ENCODE measurements at places on chromosomes 5 and 9. TPM values are rescaled to one million over a fixed set of nuclear protein-coding genes. Genes with fewer than 3 reads are reported as not detected.

GRCh38 chr9:129209109-129209508 lies 31.0 kb upstream of the IER5L start:
- H3K27ac ChIP-seq, result no peak overlapping the region
- H3K36me3 ChIP-seq, result no peaks in the 10 kb centered on the region
- no peak for DNase-seq
- H3K27me3 ChIP-seq, result no peaks in the 10 kb centered on the region

DNA sequence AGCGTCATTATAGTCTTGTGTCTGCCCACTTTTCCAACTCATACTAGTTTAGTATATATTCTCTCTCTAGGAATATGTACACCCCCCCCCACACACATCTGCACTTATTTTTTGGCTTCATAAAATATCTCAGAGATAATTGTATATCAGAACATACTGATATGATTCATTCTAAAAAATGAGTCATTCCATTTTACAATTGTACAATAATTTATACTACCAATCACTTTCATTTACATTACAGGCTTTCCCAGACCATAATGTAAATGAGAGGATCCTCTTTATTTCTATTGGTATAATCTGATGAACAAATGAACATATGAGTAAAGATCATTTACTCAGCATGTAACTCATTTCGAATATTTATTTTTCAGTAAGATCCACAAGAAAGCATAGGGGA lies 1842.9 kb upstream of the C9orf72 start:
- no peak for DNase-seq
- no peak overlapping the region for H3K4me3 ChIP-seq
- no peaks in the 10 kb centered on the region for H3K36me3 ChIP-seq

GRCh38 chr9:29511680-29512079 lies 1938.4 kb upstream of the C9orf72 start:
- no peak for DNase-seq
- no peaks in the 10 kb centered on the region for H3K4me1 ChIP-seq
- no peak overlapping the region for H3K4me3 ChIP-seq

DNA sequence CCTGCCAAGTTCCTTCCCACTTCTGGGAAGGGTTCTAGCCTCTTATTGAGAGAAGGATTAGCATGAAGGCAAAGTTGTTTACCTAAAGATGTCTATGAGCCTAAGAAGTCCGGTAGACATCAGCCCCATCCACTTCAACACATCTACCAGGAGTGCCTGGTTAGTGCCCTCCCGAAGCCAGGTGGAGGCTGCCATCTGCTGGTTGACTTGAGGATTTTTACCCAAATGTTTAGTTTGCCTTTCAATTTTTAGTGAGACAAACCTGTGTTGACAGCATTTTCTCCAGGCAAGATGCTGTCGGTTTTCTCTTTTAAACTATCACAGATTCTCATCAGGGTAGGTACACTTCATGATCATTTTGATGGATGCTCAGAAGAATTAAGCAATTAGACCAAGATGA lies 83.6 kb upstream of the TNFSF8 start:
- no peak overlapping the region for H3K27ac ChIP-seq
- H3K27me3 ChIP-seq, result peaks cover 5% of the 10 kb centered on the region
- DNase-seq, result peak; percentile 47
- H3K36me3 ChIP-seq, result no peaks in the 10 kb centered on the region

DNA sequence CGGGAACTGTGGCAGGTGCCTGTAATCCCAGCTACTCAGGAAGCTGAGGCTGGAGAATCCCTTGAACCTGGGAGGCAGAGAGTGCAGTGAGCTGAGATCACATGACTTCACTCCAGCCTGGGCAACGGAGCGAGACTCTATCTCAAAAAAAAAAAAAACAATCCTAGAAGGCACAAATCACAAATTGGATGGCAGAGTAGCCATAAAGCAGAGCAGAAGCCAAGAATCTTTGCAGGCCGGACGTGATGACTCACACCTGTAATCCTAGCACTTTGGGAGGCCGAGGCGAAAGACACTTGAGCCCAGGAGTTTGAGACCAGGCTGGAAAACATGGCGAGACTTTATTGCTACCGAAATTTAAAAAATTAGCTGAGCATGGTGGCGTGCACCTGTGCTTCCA lies 9.2 kb upstream of the FUBP3 start:
- H3K36me3 ChIP-seq, result no peaks in the 10 kb centered on the region
- no peak overlapping the region for H3K4me3 ChIP-seq
- peaks cover 2% of the 10 kb centered on the region for H3K27me3 ChIP-seq
- H3K27ac ChIP-seq, result no peak overlapping the region

DNA sequence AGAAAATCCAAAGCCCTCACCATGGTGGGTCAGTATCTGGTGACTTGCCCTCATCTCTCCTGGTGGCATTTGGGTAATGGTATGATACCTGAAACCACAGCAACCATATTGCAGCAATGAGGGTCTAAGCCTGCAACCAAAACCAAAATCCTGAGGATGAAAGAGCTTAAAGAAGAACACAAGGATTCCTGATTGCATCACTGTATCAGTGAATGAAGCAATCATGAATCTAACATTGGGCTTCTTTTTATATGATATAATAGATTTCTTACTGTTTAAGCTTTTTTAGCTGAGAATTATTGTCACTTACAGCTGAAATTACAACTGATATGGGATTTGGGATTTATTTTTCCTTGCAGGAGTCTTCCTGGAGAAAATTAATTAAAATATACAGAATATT lies 269.9 kb downstream of the MEF2C start:
- H3K27ac ChIP-seq, result no peak overlapping the region
- H3K4me1 ChIP-seq, result no peaks in the 10 kb centered on the region
- H3K4me3 ChIP-seq, result no peak overlapping the region
- no peaks in the 10 kb centered on the region for H3K27me3 ChIP-seq
- no peaks in the 10 kb centered on the region for H3K36me3 ChIP-seq

DNA sequence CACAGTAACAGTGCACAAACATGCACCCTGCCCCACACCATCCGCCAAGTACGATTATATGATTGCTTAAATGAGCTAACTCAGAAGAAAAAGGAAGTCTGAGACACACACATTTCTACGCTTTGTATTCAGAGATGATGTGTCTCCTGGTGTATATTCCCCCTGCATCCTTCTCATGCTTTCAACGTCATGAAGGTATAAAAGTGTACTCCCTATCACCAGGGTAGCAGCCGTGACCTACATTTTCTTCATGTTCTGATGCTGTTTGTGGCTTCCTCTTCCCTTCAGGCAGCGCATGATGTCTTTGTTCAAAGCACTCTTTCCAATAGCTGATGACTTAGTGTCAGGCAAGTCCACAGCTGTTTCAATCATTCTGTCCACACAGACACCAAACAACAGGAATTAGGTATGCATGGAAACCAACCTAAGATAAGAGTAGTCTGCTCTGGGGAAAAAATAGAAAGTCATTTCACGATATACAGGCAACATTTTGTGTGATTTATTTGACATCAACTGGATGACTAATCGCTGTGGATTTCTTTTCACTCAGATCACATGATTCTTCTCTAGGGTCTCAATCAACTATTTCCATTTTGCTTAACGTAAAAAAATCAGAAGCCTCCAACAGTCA lies 269.4 kb upstream of the PTGER4 start:
- no peak overlapping the region for H3K4me3 ChIP-seq
- H3K27ac ChIP-seq, result peak overlapping the region; percentile 81
- H3K4me1 ChIP-seq, result peaks cover 24% of the 10 kb centered on the region
- H3K27me3 ChIP-seq, result no peaks in the 10 kb centered on the region

GRCh38 chr9:96064826-96065481 lies 189.5 kb downstream of the ERCC6L2 start:
- H3K27ac ChIP-seq, result no peak overlapping the region
- peak; percentile 23 for DNase-seq
- H3K27me3 ChIP-seq, result peaks cover 3% of the 10 kb centered on the region
- no peaks in the 10 kb centered on the region for H3K36me3 ChIP-seq

DNA sequence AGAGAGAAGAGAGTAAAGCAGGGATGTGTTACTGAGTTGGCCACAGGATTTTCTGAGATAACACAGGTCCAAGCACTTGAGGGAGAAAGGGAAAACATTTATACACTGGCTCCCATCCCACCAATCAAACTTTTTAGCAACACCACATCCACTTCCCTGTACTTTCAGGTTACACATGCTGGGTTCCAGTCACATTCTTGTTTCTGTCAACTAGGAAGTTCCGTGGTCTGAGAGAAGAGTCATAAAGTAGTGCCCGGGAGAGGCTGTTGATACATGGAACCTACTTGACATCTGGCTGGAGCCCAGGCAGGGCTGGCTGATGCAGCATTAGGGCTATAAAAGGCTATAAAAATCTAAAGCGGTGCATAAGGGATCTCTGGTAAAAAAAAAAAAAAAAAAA lies 473.9 kb upstream of the COX7C start:
- H3K4me1 ChIP-seq, result no peaks in the 10 kb centered on the region
- no peak overlapping the region for H3K27ac ChIP-seq
- no peak overlapping the region for H3K4me3 ChIP-seq

ZNF354B gene
- polyA plus RNA-seq, result 5.5 TPM

- DNase-seq, result no peak
- H3K4me3 ChIP-seq, result no peak overlapping the region
- H3K4me1 ChIP-seq, result peaks cover 16% of the 10 kb centered on the region
Observed at GRCh38 chr5:74409166-74409706, 231.3 kb downstream of the ENC1 start.
